Ovary (tissue), 10 donors: ENCODE measurements at places on chromosomes 12 and 14. TPM values are rescaled to one million over a fixed set of nuclear protein-coding genes. Genes with fewer than 3 reads are reported as not detected.
A peak's percentile ranks its signal among the peaks of the same experiment; 100 is the strongest.

GRCh38 chr12:127336416-127336815 is 930.6 kb upstream of the TMEM132C start:
- no peaks in the 10 kb centered on the region for H3K36me3 ChIP-seq
- H3K4me1 ChIP-seq = no peaks in the 10 kb centered on the region
- no peak for DNase-seq
- H3K4me3 ChIP-seq = no peak overlapping the region
- no peak overlapping the region for H3K27ac ChIP-seq

GRCh38 chr12:73053893-73054292 is 781.7 kb downstream of the TRHDE start:
- H3K4me3 ChIP-seq = no peak overlapping the region
- no peak overlapping the region for H3K27ac ChIP-seq
- H3K4me1 ChIP-seq = no peaks in the 10 kb centered on the region
- no peaks in the 10 kb centered on the region for H3K36me3 ChIP-seq
- DNase-seq = no peak

GRCh38 chr12:51177897-51178296 is 5.0 kb upstream of the TFCP2 start:
- H3K27me3 ChIP-seq = no peaks in the 10 kb centered on the region
- no peaks in the 10 kb centered on the region for H3K4me1 ChIP-seq
- DNase-seq = no peak
- H3K36me3 ChIP-seq = no peaks in the 10 kb centered on the region
- H3K27ac ChIP-seq = no peak overlapping the region

DNA sequence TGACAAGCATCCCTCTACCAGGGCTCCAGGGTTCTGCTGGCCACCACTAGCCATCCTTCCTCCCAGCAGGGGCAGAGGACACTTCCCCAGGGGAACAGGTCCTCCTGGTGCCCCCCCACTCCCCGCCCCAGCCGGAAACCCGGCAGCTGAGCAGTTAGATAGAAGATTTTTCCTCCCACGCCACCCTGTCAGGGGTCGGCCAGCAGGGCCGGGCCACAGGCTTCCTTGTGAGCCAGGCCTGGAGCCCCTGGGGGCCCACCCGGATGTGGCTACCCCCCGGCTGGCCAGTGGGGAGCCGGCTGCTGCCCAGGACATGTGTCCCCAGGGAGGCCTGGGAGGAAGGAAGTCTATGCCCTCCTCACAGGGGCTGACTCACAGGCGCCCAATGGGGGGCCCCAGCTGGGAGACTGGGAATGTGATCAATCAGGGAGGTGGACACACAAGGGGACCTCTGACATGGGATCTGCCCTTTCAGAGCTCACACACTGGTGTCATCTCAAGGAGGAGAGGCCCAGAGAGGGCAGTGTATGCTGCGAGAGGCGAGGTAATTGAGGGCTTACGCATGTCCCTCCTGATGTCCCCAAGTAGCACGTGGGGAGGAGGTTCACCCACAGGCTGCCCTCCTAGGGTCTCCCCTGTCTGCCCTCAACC is 4.2 kb downstream of the SH2B3 start:
- H3K4me3 ChIP-seq = no peak overlapping the region
- DNase-seq = peak; percentile 33
- H3K27me3 ChIP-seq = no peaks in the 10 kb centered on the region
- no peaks in the 10 kb centered on the region for H3K36me3 ChIP-seq
- H3K4me1 ChIP-seq = peaks cover 14% of the 10 kb centered on the region

GRCh38 chr14:36281309-36281708 is 39.1 kb downstream of the MBIP start:
- H3K27ac ChIP-seq = no peak overlapping the region
- H3K27me3 ChIP-seq = no peaks in the 10 kb centered on the region
- no peaks in the 10 kb centered on the region for H3K36me3 ChIP-seq
- no peak for DNase-seq

- no peak for DNase-seq
- H3K27me3 ChIP-seq = no peaks in the 10 kb centered on the region
- no peak overlapping the region for H3K27ac ChIP-seq
- H3K36me3 ChIP-seq = no peaks in the 10 kb centered on the region
- H3K4me1 ChIP-seq = no peaks in the 10 kb centered on the region
Measured at GRCh38 chr12:63066136-63066535, 84.9 kb downstream of the AVPR1A start.

DNA sequence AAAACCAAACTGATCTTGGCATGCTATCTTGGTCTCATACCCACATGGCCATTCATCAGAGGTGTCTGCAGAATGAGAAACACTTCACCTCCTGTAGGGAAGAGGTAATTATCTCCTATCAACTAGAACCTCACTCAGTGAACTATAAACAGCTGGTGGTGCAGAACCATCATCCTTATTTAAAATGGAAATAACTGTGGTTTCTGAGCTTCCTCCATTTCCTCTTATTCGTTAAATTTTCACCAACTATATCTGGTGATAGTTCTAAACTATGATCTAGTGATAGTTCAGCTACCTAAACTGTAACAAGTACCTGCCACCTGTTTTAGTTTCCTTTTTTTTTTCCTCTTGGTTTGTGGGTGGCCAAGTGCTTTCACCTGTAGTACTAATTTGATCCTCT is 218.5 kb downstream of the FUT8 start:
- DNase-seq = no peak
- H3K36me3 ChIP-seq = no peaks in the 10 kb centered on the region
- no peak overlapping the region for H3K4me3 ChIP-seq
- no peaks in the 10 kb centered on the region for H3K4me1 ChIP-seq

GRCh38 chr12:55974308-55974730 is 441 bp downstream of the RAB5B start:
- peaks cover 2% of the 10 kb centered on the region for H3K4me1 ChIP-seq
- no peaks in the 10 kb centered on the region for H3K36me3 ChIP-seq
- H3K27ac ChIP-seq = peak overlapping the region; percentile 80
- peak overlapping the region; percentile 70 for H3K4me3 ChIP-seq
- no peaks in the 10 kb centered on the region for H3K27me3 ChIP-seq

DNA sequence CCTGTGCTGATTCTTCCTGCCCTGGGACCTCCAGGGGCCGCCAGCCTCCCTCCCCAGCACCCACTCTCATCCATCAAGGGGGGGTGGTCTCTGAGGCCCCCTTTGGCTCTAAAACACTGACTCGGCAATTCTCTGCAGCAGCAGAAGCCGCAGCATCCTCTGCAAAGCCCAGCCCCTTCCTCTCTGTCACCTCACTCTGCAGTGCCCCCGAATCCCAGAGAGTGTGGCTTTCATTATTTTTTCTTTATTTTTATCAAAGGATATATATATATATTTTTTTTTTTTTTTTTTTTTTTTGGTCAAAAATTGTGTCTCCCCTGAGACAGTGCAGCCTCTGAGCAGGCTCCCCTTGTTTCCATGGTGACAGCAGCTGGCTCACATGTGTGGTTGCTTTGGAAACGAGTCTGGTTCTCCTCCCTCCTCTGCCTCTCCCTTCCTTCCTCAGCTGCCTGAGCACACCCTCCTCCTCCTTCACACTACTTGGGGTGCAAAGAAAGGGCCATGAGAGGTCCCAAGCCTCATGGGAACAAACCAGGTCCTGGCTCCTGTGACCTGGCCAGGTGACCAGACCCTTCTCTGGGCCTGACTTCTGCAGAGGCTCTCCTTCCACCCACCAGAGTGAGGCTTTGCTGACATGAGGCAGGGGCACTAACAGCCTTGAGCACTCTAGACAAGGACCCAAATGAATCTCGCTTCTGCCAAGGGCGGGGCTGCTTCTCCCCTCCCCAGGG is 100.5 kb downstream of the LRRC74A start:
- peaks cover 42% of the 10 kb centered on the region for H3K4me1 ChIP-seq
- H3K36me3 ChIP-seq = no peaks in the 10 kb centered on the region
- no peak overlapping the region for H3K4me3 ChIP-seq
- peak; percentile 72 for DNase-seq

- H3K4me1 ChIP-seq = peaks cover 12% of the 10 kb centered on the region
- DNase-seq = no peak
- no peak overlapping the region for H3K4me3 ChIP-seq
Measured at GRCh38 chr12:19238540-19238939, 109.0 kb downstream of the PLEKHA5 start.

DNA sequence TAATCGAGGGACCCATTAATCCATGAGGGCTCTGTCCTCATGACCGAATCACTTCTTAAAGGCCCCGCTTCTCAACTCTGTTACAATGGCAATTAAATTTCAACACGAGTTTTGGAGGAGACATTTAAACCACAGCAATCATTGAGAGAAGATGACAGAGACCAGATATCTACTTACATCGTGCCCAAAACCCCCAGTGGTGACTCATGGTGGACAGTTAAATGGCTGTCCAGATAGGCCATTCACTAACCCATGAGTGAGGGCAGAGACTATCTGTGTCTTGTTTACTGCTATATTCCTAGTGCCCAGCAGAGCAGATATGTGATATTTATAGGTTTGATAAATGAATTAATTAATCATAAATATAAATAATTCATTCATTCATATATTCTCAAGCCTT is 20.0 kb upstream of the FLVCR2 start:
- H3K27me3 ChIP-seq = no peaks in the 10 kb centered on the region
- H3K36me3 ChIP-seq = no peaks in the 10 kb centered on the region
- no peak overlapping the region for H3K27ac ChIP-seq

- H3K27me3 ChIP-seq = no peaks in the 10 kb centered on the region
- H3K36me3 ChIP-seq = no peaks in the 10 kb centered on the region
Measured at GRCh38 chr12:111838353-111838752, 3.7 kb upstream of the MAPKAPK5 start.

GRCh38 chr12:78483767-78484315 is 380.7 kb upstream of the SYT1 start:
- DNase-seq = no peak
- H3K27ac ChIP-seq = no peak overlapping the region
- H3K27me3 ChIP-seq = no peaks in the 10 kb centered on the region
- H3K4me3 ChIP-seq = no peak overlapping the region
- H3K4me1 ChIP-seq = peaks cover 2% of the 10 kb centered on the region
- H3K36me3 ChIP-seq = no peaks in the 10 kb centered on the region

DNA sequence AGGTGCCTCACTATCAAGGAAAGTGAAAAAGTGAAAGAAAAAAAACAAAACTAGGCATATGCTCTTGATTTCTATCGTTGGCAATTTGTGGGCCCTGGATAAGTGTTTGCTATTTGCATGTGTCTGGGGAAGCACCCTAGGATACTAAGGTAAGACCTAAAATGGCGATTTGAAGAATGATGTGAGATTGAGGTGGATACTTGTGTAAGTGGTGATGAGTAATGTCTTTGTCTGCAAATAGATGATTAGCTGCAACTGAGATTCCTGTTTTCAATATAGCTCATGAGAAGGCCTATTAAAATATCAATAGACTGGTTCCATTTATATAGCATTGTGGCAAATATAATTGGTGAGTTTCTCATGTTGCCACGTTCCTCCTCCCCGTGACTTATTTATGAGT is 261.7 kb downstream of the NEDD1 start:
- H3K36me3 ChIP-seq = no peaks in the 10 kb centered on the region
- no peak overlapping the region for H3K4me3 ChIP-seq
- no peak for DNase-seq
- no peaks in the 10 kb centered on the region for H3K4me1 ChIP-seq
- no peaks in the 10 kb centered on the region for H3K27me3 ChIP-seq

- no peaks in the 10 kb centered on the region for H3K27me3 ChIP-seq
- H3K4me3 ChIP-seq = no peak overlapping the region
- no peaks in the 10 kb centered on the region for H3K4me1 ChIP-seq
- no peak overlapping the region for H3K27ac ChIP-seq
Measured at GRCh38 chr12:126362493-126362892, 1297.3 kb downstream of the AACS start.

DNA sequence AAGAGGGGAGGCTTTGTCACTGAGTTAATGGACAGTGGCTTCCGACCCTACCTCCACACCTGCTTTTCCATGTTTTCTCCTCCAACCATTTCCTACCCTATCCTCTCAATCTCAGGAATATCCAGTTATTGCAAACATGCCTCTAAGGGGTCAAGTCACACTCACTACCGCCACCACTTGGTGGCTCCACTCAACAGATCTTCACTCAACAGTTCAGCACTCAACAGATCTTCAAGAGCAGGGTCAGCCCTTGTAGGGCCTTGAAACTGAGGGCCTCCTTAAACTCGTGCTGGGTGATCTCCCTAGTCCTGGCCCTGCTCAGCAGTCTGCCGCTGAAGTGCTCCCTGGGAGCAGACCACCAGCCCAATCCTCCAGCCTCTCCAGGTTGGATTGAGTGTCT is 14.2 kb downstream of the ZNF641 start:
- no peak for DNase-seq
- no peaks in the 10 kb centered on the region for H3K27me3 ChIP-seq
- no peaks in the 10 kb centered on the region for H3K4me1 ChIP-seq
- no peaks in the 10 kb centered on the region for H3K36me3 ChIP-seq
- no peak overlapping the region for H3K27ac ChIP-seq
- no peak overlapping the region for H3K4me3 ChIP-seq

- H3K36me3 ChIP-seq = no peaks in the 10 kb centered on the region
- H3K27ac ChIP-seq = peak overlapping the region; percentile 95
- peak overlapping the region; percentile 74 for H3K4me3 ChIP-seq
- no peak for DNase-seq
- H3K27me3 ChIP-seq = no peaks in the 10 kb centered on the region
Measured at GRCh38 chr12:24560831-24561271, 388.1 kb downstream of the BCAT1 start.

DNA sequence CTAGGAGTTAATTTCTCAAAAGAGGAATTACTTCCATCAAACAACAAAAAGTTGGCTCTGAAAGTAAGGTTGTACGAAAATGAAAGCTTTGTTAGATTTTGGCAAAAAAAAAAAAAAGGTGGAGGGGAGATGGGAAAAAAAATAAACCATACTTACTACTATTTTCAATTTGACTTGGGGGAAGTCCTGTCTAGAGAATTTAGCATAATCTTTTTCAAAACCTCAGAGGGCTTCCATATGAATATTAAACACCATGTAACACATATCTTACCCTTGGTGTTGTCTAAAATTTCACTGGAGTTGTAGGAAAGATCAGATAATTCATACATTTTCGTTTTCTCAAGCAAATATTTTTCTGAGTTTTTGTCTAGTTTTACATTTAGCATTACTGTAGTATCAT is 17.5 kb downstream of the GRIP1 start:
- no peak overlapping the region for H3K27ac ChIP-seq
- no peak overlapping the region for H3K4me3 ChIP-seq
- DNase-seq = no peak
- H3K36me3 ChIP-seq = no peaks in the 10 kb centered on the region
- H3K27me3 ChIP-seq = no peaks in the 10 kb centered on the region

- H3K27ac ChIP-seq = no peak overlapping the region
- DNase-seq = no peak
- H3K27me3 ChIP-seq = no peaks in the 10 kb centered on the region
- H3K4me3 ChIP-seq = no peak overlapping the region
- no peaks in the 10 kb centered on the region for H3K36me3 ChIP-seq
- no peaks in the 10 kb centered on the region for H3K4me1 ChIP-seq
Measured at GRCh38 chr14:90428676-90429075, 31.8 kb downstream of the CALM1 start.

GRCh38 chr14:71319666-71320065 is 412.4 kb downstream of the PCNX1 start:
- H3K27ac ChIP-seq = peak overlapping the region; percentile 93
- H3K36me3 ChIP-seq = no peaks in the 10 kb centered on the region
- DNase-seq = peak; percentile 18
- H3K4me3 ChIP-seq = peak overlapping the region; percentile 84
- H3K4me1 ChIP-seq = no peaks in the 10 kb centered on the region

The NACA gene
- total RNA-seq = 1,240 TPM

The CLEC9A gene
- 0.46 TPM for total RNA-seq

The FAIM2 gene
- 1.8 TPM for total RNA-seq

The CSRP2 gene
- 7.8 TPM for total RNA-seq

The ANG gene
- total RNA-seq = 39.1 TPM

The RFX4 gene
- not detected for total RNA-seq

The PELI2 gene
- total RNA-seq = 28.7 TPM

The ADAMTS20 gene
- total RNA-seq = 0.23 TPM

The CKB gene
- 171 TPM for total RNA-seq

The SLC10A1 gene
- not detected for total RNA-seq

The AQP6 gene
- total RNA-seq = not detected

The POLE2 gene
- 2.9 TPM for total RNA-seq

The CISTR gene
- not detected for total RNA-seq

The OAS2 gene
- 1.4 TPM for total RNA-seq
